Stimulated activated CD4-positive, alpha-beta T cell treated with anti-CD3 and anti-CD28 coated beads, Interleukin-1b, Interleukin-23, amount 100 ng/mL, for 1 hour (primary cell): ENCODE measurements at places on chromosomes 13 and 19.
A peak's percentile ranks its signal among the peaks of the same experiment; 100 is the strongest.

DNA sequence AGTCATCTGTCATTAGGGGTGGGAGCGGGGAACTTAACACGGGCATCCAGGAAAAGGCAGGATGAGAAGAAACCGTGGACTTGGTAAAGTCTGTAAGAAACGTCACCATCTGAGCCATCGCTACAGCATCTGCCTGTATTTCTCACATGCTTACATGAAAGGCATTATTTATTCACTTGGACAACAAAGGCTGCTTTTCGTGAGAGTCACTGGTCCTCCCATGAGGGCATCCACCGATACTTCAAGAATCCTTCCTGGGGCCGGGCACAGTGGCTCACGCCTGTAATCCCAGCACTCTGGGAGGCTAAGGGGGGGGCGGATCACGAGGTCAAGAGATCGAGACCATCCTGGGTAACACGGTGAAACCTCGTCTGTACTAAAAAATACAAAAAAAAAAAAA, 16.1 kb downstream of the ZNF446 start:
- no peak for DNase-seq

DNA sequence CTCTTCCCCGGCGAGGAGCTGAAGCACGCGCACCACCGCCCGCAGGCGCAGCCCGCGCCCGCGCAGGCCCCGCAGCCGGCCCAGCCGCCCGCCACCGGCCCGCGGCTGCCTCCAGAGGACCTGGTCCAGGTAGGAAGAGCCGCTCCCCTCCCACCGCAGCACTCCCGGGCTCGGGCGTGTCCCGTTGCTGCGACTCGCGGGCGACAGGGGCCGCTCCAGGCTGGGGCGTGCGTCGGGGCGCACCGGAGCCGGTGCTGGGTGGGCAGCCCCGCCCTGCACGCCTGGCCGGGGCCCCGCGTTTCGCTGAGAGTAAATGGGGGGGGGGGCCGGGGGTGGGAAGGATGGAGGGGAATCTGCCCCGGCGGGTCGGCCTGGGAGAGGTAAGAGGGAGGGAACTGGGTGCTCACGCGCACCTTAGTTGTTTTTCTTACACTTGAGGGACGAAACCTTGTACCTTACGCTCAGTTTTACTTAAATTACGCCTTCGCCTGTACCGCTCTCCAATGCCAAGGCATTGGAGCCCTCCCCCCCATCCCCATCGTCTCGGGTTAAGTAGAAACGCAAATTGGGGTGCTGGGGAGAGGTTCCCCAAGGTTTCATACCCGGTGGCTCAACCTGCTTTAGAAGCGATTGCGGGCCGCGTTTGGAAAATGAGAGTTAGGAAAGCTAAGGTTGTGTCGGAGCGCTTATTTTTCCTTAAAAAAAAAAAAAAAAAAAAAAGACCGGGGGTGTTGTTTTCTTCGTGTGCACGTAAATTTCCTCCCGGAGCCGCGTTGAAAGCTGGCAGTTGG, 850 bp downstream of the KLF5 start:
- no peak for DNase-seq

DNA sequence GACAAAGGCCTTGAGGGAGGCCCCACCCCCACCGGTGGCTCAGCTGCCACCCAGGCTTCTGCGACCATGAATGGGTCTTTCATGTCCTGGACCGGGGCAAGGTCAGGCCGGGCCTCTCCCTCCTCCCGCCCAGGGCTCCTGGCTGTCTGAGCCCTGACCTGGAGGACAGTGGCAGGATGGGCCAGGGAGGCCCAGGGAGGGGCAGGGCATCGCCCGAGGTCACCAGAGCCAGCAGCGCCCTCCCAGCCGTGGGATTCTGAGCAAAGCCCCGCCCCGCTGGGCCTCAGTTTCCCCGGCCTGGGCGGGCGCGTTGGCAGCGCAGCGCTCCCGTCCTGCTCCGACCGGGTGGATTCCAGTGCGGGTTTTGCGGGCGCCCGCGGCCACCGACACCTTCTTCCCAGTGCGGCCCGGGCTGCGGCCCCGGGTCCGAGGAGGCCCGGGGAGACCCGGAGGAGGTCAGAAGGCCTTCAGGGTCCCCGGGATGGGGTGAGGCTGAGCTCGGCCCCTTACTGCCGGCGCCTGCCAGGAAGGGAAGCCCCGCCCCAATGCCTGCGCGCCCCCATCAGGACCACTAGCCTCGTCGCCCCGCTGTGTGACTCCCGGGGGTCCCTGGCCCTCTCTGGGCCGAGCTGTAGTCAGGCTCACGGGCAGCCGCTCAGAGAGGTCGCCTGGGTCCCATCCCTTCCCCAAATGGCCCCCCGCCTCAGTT, 24.6 kb upstream of the SEMA6B start:
- no peak for DNase-seq

DNA sequence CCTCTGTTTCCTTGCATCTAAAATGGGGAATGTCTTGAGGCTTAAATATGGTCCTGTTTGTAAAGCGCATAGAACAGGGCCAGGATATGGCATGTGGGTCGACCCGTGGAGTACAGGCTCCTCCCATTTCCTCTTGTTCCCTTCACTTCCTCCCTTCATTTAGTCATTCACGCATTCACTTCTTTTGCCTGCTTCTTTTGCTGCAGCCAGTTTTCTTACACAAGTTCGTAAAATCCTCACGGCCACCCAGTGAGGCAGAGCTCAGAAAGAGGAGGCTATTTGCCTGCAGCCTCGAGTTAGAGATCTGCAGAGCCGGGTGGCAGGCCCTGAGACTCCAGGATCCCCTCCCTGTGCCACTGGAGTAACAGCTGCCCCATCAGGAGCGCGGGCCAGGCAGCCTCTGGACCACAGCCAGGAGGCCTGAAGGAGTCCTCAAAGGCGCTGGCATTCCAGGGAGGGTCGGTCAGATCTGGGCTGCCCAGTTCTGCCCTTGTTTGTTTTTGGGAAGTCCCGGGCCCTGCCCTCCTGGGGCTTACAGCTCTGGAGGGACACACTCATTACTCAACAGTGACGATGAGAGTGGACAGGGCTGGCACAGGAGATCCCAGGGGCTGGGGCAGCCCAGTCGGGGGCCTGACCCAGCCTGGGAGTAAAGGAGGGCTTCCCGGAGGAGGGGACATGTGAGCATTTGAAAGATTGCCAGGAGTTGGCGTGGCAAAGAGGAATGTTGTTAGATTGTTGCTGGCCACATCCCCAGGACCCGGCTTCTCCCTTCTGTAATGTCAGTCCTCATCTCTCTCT, 4.6 kb downstream of the PPP5C start:
- no peak for DNase-seq

DNA sequence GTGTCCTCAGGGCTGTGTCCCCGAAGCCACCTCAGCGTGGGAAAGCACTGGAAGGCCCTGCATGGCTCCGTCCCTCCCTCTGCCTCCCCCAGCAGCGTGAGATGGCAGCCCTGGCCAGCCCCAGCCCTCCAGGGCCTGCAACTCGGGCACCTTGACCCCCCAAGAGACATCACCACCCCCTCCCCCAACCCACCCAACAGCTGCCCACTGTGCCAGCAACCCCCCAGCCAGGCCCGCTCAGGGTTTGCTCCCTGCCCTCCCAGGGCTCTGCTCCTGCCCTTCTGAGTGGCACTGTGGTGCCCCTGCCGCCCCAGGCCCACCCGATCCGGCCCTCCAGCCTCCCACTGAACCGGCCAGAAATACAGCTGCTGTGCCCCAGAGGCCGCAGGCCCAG, 1.5 kb upstream of the ASPDH start:
- no peak for DNase-seq

GRCh38 chr13:111177081-111177711, 62.1 kb downstream of the ARHGEF7 start:
- DNase-seq, result no peak

DNA sequence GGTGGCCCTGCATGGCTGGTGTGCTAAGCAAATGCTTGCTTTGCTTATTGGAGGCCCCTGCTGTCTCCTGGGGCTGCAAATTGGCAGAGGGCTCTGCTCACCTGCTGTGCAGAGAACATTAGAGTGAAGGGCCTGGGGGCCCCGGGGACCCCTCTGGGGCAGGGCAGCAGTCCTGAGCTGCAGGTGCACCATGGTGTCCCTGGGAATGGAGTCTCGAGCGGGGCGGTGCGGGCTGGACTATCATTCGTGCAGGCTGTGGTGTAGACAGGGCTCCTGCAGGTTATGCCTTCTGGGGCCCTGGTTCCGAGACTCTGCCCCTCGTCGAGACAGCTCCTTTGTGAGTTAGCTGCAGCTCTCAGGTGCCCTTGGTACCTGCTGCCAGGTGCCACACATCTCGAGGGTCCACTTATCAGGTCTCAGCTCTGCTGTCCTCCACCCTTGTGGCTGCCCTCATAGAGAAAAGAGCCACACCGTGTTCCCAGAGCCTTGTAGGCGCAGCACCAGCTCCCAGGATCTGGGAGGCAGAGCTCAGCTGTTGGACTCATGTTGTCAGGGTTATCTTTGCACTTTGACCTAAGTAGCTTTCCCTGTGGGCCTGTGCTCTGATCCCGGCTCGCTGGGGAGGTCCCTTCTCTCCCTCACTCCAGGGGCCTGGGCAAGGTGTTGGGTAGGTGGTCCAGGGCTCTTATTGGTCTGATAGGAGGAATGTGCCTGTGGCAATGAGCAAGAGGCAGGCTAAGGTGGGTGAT, 58.0 kb upstream of the ZNF536 start:
- DNase-seq, result no peak

DNA sequence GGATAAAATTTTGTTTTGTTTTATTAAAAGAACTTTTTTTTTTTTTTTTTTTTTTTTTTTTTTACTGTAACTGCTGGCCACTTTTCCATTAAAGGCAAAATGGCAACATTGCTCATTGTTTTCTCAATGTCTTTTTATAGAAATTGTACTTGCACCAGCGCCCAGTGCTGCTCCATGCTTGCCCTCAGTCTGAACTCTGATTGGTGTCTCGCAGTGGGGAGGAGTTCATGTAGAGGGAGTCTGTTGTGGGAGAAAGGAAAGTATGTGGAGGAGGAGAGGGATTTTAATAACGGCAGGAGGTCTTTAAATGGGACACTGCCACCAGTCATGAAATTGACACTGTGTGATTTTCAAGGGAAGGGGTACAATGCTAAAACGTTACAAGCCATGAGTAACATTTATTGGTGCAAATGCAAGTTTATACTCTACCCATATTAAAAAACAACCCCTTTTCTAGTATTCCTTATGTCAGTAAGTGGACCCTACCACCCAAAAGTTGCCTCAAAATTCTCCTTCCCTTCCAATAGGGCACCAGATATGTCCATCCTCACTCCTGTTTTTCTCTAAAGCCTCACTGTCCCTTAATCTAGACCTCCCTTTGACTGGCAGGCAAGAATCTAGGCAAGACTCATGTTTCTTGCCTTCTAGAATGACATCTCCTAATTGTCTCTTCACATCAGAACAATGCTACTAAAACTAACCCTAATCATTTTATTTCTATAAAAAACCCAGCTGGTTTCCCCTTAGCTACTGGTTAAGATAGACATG, 3.2 kb downstream of the RASL11A start:
- DNase-seq, result no peak

DNA sequence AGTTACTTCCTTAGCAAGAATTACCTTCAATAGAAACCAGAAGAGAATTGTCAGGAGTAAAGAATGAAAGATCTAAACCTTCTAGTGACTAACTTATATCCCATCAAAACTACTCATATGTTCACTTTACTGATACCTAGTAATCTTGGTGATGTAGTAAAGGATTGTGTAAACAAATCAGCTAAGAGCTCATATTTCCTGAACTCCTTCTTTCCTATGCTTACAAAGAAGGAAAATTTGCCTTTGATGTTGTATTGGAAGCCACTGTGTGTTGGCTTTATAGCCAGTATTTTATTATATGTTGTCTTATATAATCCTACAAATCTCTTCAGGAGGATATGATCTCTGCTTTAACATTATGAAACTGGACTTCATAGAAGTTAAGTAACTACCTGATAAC, 671.0 kb downstream of the PCDH9 start:
- no peak for DNase-seq

GRCh38 chr13:103007427-103007762, 58.8 kb downstream of the SLC10A2 start:
- no peak for DNase-seq

DNA sequence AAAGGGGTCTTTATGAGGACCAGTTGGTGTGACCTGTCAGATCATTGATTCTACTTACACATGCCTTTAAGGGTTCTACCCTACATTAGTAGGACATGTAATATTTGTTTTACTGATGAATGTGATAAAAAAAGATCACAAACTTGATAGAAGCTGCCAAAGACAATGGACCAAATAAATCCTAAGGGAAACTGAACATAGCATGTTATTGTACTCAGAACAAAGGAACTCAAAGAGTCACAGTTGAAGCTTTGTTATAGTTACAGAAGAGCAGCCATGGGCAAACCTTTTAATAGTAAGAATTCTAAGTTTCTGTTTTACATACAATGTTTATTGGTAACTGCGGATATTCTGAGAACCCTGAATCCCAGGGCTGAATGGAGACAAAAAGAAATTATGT, 780.1 kb downstream of the SLITRK6 start:
- no peak for DNase-seq

DNA sequence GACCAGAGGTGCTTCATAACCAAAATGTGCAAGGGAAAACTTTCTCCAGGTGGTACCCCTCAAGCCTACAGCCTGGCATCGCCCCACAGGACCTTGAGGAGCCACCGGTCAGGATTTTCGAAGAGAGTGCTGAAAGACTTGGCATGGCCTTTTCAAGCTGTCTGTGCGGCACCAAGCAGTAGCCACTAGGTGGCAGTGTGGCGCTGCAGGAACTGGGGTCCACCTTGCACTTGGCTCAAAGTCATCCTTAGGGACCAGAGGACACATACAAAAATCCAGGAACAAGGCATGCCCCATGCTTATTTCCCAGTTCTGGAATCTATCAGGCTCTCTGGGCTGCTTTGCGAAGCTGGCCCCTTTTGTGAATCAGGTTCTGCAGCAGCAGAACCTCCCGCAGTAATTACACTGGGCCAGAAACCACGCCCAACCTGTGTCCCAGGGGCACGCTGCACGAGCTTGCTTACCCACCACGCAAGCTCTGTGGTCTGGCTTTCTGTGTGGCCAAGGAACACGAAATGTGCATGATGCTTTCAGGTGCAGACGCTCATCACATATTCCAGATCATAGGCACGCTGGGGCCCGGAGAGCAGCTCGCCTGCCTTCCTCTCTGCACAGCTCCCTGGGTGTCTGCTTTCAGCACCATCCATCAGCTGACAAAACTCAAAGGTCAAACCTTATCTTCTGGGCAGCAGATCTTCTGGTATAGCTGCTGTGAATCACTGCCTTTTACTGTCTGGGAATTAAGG, 87.2 kb downstream of the SLC7A1 start:
- DNase-seq, result peak; percentile 55

DNA sequence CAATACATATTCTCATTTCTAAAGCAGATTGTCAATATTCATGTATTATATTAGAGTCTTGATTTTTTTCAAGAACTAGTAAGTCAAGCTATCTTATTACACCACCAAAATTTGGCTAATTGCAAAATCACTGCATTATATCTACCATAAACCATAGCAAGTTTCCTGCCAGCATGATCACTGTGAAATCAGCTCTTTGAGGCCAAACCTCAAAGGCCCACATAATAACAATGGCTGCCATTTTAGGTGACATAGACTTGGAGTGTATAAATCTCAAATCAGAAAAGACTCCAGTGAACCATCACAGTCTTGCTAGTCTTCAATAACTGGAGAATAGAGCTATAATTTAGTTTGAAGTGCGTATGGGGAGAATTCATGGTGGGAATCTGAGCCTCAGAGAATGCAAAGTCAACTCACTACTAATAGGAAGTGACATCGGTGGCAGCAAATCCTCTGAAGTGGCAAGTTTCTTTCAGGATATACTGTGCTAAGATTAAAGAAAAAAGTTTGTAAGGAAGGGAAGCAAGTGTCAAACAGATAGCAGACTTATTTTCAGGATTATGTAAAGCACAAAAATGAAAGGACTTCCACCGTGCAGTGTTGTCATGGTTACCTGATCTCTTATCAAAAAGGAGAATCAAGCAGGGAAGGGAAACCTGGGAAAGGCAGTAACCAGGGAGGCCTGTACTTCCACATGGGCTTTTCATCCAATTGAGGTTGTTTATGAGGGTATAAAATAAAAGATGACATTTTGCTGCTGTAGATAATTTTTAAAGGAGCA, 117.4 kb upstream of the FNDC3A start:
- no peak for DNase-seq
